ENCODE measurements at places on chromosomes 6 and 20.

GRCh38 chr6:501891-502601 lies 110.5 kb downstream of the IRF4 start:
- DNase-seq: no peak

- no peak for DNase-seq
Measured at GRCh38 chr6:56992703-56993102, 37.8 kb downstream of the BEND6 start.

- DNase-seq: no peak
Measured at GRCh38 chr6:13765570-13765969, 48.8 kb downstream of the MCUR1 start.

DNA sequence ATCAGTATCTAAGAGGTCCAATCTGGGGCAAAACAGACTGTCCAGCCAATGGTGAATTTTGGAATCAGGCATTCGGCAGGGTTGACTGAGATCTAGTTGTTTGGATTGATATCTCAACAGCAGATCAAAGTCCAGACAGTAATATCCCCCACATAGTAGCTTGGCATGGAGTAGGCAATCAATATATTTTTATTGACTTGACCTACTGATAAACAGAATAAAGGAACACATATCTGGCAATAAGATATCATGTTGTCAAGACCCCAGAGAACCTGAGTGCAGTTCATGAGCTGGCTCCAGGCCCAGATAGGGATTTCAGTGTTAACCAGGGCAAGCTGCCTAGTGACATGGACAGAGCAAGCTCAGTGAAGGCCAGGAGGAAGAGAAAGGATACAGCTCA lies 34.4 kb downstream of the TNFAIP3 start:
- DNase-seq: no peak

All from spinal cord (tissue), 10 donors.